ENCODE measurements at places on chromosomes 5 and 9.

- DNase-seq, result no peak
These were observed 13.9 kb downstream of the RAB14 start for GRCh38 chr9:121187636-121188305.

DNA sequence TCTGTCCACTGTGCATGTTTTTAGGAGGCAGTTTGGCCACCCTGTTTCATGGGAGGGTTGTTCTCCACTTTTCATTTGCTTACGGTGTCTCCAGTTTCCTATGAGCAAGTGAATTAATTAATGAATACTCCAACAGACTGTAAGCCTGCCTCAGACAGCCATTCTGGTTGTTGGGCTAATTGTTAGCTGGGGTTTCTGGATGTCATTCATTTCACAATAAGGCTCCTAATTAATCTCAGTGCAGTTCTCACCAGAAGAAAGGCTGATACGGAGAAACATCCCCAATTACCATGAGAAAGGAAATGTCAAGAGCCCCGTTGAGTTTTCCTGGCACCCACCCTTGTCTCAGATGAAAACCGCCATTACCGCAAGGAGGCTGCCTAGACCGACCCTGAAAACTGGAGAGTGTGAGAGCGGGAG, 75.8 kb downstream of the MAP1B start:
- no peak for DNase-seq

DNA sequence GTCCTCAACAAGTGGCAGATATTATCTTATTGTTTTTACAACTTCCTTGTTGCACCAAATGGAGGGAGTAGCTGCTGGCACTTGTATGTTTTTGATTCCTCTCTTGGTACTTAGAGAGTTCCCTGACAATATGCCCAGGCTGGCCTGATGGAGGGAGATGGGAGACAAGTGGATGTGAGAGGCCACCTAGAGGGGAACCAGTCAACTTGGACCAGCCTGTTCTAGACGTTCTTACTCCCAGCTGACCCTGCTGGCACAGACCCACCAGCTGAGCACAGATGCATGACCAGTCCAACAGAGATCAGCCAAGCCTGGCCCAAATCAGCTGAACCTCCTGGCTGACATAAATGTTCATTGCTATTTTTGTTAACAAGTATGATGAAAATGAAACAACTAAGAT, 60.9 kb upstream of the GDNF start:
- no peak for DNase-seq

DNA sequence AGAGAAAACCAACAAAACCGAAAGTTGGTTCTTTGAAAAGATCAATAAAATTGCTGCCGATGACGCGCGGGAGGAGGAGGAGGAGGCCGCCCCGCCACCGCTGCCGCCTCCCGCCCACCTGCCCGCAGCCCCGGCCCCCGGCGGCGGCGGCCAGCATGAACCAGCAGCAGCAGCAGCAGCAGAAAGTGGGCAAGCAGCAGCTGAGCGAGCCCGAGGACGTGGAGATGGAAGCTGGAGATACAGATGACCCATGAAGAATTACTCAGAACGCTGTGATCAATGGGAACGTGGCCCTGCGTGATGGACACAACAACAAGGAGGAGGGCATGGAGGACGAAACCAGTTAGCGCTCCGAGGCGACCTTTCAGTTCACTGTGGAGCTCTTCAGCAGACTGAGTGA, 53.9 kb upstream of the EFNA5 start:
- no peak for DNase-seq

Data from activated CD4-positive, alpha-beta T cell treated with anti-CD3 and anti-CD28 coated beads for 4 hours (primary cell).